ENCODE measurements at places on chromosomes 4 and X.
A peak's percentile ranks its signal among the peaks of the same experiment; 100 is the strongest.

- DNase-seq, result no peak
Measured at GRCh38 chr4:177117256-177117655, 192.4 kb upstream of the NEIL3 start.

DNA sequence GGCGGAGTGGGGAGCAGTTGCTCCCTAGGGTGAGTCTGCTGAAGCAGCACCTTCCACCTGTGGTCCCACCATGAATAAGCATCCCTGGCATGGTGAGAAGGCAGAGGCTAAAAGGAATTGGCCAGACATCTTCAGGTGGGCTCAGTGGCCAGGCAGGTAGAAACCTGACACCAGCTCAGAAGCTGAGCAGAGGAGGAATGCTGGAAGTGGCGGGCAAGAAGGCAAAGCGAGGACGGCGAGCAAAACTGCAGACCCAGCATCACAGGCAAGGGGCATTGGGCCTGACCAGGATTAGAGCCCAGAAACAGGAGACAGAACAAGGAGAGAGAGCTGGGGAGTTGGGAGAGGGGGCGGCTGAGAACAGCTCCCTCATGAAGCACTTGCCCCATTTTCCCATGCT is 25.3 kb downstream of the TSC22D3 start:
- no peak for DNase-seq

DNA sequence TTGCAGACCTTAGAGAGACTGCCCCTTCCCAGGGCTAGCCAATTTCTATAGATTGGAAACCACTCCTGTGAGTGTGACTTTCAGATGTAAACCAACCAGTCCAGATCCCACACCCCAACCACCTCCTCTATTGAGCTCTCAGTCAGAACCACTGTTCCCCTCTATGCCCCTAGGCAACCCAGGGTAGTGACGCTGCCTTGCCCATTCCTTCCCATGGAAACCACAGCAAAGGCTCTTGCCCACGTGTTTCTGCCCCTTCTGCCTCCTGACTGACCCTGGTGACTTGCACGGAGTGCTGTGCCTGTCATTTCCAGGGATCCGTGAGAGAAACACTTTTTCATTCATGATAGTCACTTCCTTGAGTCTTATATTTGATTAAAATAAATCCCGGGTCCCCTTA is 32.4 kb downstream of the CYTL1 start:
- DNase-seq, result no peak

GRCh38 chrX:65035446-65035770 is 59.2 kb upstream of the ZC4H2 start:
- DNase-seq, result no peak

- no peak for DNase-seq
Measured at GRCh38 chrX:151871244-151871643, 41.4 kb upstream of the MAGEA4 start.

GRCh38 chr4:124867536-124867935 is 155.0 kb upstream of the ANKRD50 start:
- DNase-seq, result no peak

DNA sequence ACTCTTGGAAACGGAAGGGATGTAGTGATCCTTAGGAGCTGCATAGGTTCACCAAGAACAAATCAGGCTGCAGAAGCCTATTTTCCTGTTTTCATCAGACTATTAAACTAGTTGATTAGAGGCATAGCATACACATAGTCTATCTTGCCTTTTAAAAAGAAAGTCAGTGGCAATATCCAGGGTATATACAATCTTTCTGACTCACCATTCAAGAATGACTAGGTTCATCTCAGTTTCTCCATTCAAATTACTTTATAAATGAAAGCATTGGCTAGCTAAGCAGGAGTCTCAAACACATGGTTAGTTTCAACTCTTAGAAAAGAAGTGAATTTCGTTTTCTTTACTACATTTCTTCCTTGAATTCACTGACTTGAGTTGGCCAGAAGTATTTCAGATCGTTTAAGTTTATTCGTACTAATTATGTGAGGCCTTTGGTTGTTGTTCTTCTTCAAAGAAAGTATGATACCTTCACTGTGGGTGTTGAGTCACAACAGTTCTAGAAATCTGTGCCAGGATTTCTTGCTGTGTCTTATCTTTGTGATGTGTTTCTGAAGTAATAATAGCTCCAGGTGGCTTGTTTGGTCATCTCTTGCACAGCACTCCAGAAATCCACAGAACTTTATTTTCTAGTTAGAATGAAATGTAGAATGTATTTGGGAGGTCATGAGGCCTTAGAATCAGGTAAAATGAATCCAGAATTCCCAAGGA is 88.2 kb downstream of the AWAT2 start:
- DNase-seq, result no peak

DNA sequence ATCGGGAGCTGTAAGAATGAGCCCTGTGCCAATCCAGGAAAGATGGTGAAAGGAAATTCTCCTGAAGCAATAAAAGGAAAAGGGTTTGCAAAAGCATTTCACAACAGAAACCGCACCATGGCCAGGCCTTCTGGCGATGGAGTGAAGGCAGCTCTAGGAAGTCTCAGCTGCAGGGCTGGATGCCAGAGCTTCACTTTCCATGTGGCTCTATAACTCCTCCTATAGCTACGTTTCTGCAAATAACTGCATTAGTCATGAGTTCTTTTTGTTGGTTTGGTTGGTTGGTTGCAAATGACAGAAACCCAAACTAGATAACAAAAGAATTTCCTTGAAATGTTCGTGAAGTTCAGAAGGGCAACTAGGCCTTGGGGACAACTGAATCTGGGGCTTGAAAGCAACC is 84.6 kb downstream of the RELL1 start:
- DNase-seq, result no peak

DNA sequence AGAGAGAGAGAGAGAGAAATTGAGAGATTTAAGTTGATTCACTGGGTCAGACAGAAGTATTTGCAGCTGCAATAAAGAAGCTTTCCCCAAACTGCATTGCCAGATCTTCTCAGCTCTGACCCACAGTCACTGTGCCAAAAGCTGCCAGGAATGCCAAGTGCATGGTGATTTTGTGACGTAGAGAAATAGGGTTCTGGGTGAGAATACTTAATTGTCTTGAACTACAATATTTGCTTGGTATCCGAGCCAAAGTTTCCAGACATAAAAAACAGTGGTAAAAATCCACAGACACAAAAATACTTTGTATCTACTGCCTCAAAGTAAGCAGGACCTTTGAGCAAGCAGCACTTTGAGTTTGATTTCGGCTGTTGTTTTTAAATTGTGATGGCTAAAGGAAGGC is 331.1 kb downstream of the GRID2 start:
- no peak for DNase-seq

DNA sequence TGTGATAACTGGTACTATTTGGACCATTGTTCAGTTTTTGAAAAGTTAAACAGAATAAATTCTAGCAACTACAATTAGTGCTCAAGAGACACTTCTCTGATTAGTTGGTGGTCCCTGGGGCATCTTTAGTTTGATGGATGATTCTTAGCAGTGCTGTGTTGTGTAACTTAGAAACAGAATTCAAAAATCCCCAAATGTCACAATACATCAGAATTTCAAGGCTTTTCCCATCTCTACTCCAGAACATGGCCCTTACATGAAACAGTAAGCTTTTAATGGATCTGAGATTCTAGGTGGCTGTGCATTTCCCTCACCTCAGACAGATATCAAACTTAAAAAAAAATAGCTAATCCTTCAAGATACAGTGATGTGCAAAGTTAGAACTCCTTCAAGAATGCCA is 104.4 kb upstream of the CXCL13 start:
- DNase-seq, result no peak

- DNase-seq, result no peak
Measured at GRCh38 chr4:140353786-140354185, 19.7 kb upstream of the SCOC start.

DNA sequence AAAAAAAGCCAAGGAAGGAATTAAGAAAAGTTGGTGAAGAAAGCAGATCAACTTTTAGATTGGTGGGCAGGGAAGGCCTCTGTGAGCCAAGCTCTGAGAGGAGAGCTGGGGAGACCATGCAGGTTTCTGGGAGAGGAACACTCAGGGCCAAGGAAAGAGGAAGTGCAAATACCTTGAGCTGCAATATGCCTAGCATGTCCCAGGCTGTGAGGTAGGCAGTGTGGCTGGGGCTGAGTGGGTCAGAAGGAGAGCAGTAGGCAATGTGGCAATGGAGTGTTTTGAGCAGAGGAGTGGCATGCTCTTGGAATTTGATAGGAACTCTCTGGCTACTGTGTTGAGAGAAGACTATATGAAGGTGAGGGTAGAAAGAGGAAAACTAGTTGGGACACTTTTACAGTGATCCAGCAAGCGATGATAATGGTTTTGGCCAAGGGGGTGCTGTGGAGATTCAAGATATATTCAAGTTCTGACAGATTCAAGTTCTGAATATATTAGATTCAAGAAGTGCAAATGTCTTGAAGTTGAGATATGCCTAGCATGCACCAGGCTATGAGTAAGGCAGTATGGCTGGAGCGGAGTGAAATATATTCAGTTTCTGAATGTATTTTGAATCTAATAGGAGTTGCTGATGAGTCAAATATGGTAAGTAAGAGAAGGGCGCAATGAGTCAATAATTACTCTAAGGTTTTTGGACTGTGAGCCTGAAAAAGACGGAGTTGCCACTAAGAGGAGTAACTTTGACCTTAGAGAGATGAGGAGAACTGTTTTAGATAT is 172.5 kb downstream of the CAMK2D start:
- no peak for DNase-seq

DNA sequence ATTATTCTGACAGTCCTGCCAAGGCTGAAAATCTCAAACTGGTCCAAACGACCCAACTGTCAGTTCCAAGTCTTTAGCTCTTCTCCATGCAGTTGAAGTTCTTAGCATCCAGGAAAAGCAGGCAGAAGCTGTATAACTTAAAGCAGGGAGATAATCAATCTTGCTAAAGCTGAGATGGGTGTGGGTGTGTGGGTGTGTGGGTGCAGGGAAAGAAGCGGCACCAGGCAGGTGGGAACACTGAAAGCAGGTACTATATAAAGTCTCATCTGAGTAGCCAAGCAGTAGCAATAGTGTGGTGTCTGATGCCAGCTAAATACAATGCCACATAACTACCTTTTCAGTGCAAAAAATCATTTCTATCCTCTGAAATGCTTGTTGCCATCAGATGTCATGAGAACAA is 69.7 kb upstream of the EGFL6 start:
- DNase-seq, result no peak

- no peak for DNase-seq
Measured at GRCh38 chr4:139664442-139664841, 1.2 kb upstream of the MGST2 start.

DNA sequence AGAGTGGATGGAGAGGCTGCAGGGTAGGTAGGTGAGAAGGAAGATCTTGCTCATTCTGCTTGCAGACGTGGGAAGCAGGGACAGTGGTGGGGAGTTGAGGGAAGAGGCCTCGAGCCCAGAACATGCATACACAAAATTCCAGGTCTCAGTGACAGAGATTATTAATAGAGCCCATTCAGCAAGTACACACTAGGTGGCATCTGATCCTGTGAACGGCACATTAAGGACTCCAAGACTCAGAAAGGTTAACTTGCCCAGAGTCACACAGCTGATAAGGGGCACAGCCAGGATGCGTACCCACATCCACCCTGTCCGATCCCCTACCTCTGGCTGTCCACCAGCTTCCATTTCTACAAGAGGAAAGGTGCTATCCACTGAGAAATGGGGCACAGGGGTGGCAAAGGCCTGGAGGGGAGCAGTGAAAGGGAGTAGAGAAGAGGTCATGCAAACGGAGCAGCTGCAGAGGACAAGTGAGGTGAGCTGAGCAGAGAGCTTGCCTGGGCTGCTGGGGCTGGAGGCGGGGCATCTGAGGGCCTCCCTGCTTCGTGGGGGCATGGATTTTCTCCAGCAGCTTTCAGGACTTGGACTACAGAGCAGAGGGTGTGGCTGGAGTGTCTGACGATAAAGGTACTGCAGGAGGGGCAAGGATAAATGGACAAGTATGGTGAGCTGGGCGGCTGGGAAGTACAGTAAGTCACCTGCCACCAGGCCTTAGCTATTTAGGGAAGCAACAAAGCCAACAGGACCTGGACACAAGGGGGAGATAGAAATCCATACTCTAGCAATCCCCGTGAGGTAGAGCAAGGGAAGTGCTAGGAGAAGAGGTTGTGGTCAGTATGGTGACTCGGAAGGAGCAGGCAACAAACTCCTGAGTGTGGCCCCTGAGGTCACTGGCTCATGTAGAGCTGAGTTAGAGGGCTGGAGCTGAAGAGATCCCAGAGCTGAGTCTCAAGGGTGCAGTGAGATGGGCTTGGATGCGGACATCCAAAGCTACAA is 11.2 kb downstream of the IDS start:
- no peak for DNase-seq

GRCh38 chrX:63686878-63687714 is 97.9 kb downstream of the ARHGEF9 start:
- DNase-seq, result peak; percentile 32

GRCh38 chrX:78024349-78025059 is 55.1 kb upstream of the PGAM4 start:
- DNase-seq, result peak; percentile 43

DNA sequence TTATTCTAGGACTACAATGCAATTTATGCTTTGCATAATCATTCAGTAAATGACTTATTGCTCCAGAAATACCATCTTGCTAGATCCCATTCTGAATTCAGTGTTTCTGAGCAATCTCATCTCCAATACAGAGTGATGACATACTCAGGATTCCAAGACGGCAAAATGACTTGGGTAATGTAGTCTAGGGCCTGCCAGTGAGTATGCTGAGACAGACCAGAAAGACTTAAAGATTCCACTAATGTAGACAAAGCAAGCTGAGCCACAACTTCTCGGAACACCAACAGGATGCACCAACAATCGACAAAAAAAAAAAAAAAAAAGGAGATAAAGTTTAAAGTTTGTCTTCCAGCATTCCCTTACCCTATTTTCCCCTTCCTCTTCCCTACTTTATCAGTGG is 919 bp upstream of the SEC24B start:
- DNase-seq, result no peak

DNA sequence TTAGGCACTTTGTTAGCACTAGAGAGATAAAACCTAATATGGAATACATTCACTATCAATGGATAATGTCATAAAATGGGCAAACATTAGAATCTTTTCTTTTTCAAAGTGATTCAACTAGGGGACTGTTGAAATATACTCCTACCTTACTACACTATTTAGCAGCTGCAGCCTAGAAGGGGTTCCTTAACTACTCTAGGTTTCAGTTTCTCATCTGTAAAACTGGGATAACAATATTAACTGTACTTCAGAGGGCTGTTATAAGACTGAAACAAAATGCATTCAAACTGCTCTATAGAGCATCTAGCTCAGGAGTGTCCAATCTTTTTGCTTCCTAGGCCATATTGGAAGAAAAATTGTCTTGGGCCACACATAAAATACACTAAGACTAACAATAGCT is 147.4 kb downstream of the CDS1 start:
- no peak for DNase-seq

GRCh38 chr4:39933671-39934590 is 43.8 kb downstream of the PDS5A start:
- DNase-seq, result no peak

- no peak for DNase-seq
Measured at GRCh38 chr4:69517674-69518073, 22.0 kb upstream of the UGT2B4 start.

GRCh38 chr4:142169216-142169615 is 532.8 kb downstream of the IL15 start:
- DNase-seq, result no peak

- DNase-seq, result no peak
Measured at GRCh38 chrX:84320614-84321013, 132.6 kb upstream of the RPS6KA6 start.

GRCh38 chr4:114921790-114922591 is 191.4 kb downstream of the NDST4 start:
- DNase-seq, result no peak

All from activated T-cell treated with anti-CD3 and anti-CD28 coated beads, Interleukin-2, amount 50 U/mL, for 24 hours (primary cell).